NCI-H146 (cell line): ENCODE measurements at places on chromosomes 5 and 9.

GRCh38 chr5:17087035-17087434, 130.4 kb upstream of the BASP1 start:
- no peak for DNase-seq

GRCh38 chr5:96207420-96207819, 225.6 kb downstream of the PCSK1 start:
- DNase-seq, result no peak

- DNase-seq, result peak; percentile 35
Measured at GRCh38 chr5:58462623-58463230, 2.8 kb upstream of the PLK2 start.

GRCh38 chr9:124220946-124221451, 36.8 kb upstream of the NEK6 start:
- peak; percentile 2 for DNase-seq

GRCh38 chr5:1345876-1346626, 1.2 kb upstream of the CLPTM1L start:
- no peak for DNase-seq

GRCh38 chr9:137881591-137882505, 4.3 kb downstream of the CACNA1B start:
- DNase-seq, result no peak

DNA sequence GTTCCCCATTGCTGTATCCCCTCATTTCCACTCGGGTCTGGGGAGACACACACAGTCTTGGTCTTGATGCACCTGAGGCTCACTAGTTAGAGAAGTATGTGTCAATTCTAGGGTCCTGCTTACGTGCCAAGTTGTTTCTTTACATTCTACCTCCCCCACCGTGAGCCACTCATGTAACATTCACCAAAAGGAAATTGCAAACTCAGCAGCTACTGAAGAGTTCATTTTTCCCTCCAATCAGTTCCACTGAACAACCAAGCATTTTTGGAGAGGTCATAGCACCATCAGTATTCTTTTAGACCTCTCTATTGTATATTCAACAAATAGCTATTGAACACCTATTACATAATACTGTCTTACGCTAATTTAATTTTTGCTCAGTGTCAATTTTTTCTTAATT, 281.1 kb downstream of the SH3GL2 start:
- DNase-seq, result no peak

- DNase-seq, result no peak
Measured at GRCh38 chr9:127283917-127284497, 19.4 kb downstream of the GARNL3 start.

DNA sequence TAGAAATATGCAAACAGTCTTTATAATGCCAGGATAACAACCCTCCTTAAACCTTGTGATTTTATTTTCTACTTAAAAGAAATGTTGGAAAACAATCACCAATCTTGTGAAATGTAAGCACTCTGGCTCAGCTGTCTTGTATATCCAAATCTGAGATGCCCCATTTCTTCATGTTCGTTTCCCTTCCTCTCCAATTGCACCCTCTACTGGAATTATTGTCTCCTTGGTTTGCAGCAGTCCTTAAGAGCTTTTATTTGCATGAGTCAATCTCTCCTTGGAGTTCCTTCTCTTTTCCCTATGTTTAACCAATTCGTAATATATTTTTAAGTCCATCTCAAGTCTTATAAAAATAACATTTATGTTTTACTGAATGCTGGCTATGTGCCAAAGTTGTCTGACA, 362.0 kb upstream of the CDH10 start:
- DNase-seq, result peak; percentile 8

DNA sequence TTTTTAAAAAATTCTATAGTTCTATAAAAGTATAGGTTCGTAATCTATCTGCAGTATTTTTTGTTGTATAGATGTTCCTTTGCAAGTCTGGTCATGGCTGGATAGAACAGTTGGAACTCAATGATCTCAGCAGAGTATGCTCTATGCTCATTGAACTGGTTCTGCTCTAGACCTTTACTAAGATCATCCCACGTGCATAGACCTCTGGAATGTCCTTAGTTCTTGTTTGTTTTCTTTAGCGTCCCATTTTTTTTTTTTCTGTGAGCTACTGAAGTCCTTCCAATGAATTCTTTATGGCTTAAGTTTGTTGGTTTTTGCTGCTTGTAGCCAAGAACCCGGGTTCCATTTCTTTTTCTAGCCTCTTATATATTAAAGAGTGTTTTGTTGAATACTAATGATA, 3.5 kb downstream of the TMEM38B start:
- DNase-seq, result no peak

- DNase-seq, result no peak
Measured at GRCh38 chr9:87585123-87585855, 87.6 kb downstream of the DAPK1 start.

DNA sequence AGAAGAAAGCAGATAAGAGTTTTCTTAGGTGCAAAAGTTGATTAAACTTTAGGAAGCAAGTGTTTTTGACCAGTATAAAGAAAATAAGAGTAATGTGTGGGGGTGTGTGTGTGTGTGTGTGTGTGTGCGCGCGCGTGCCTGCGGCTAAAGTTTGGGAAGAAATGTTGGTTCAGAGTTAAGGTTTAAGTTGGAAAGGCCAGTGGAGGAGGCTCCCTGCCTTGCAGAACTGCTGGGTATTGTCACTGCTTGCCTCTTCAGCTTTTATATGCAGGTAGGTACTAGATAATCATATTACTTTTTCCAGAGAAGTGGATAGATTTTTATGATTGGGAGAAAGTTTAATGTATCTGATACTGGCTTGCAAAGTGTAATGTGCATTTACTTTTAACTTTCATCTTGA, 2.0 kb downstream of the PIK3R1 start:
- DNase-seq, result no peak

- DNase-seq, result no peak
Measured at GRCh38 chr5:148834689-148835088, 8.3 kb downstream of the ADRB2 start.

GRCh38 chr9:107827884-107828283, 338.3 kb upstream of the KLF4 start:
- DNase-seq, result no peak

GRCh38 chr5:5738797-5739489, 316.5 kb downstream of the ICE1 start:
- DNase-seq, result no peak

DNA sequence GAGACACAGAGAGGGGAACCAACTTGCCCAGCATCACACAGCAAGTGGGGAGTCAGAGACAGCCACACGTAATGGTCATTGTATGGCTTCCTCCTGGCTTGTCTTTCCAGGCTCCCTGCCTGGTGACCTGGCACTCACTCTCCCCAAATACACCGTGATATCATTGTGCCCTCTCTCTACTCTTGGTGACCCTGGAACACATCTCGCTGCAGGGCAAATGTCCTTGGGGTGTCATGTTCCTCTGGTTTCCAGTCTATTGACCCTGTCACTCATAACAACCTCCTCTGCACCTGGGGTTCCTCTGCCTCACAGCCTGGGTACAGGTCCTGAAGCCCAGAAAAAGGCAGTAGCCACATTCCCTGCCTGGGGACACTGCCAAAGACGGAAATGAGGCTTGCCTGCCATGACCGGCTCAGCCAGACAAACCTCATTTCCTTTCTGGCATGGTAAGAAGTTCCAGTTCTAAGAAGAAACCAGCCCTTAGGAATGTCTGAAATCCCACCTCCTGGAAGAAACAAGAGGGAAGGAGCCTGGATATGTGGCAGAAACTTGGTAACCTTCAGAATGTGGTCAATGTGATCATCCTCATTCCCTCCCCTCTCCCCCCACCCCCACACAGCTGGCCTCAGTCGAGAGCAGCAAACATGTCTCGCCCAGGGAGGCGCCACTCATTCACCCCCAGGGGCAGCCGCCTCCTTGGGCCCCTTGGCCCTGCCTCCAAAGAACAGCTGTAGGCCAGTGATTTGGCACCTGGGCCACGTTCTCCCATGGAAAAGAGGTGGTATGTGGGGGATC, 30.6 kb upstream of the SMU1 start:
- no peak for DNase-seq

GRCh38 chr5:153696256-153696655, 205.8 kb downstream of the GRIA1 start:
- no peak for DNase-seq

DNA sequence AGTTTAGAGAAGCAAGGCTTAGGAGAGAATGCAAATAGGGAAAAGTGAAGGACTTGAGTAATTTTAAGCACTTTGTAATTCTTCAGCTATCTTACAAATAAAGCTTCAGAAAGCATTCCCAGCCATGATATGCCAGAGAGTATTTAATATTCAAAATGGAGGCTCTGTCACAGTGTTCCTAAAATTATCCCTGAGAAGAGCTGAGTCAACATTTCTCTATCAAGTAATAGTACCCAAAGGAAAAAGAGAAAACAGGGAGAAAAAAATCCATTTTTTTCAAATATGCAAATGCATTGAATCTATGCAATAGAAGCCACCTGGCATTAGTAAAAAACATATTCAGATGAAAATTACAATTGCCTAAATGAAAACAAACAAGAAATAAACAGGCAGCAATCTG, 392.6 kb upstream of the FAM174A start:
- no peak for DNase-seq

- DNase-seq, result no peak
Measured at GRCh38 chr9:23830476-23830805, 4.4 kb upstream of the ELAVL2 start.

- DNase-seq, result no peak
Measured at GRCh38 chr5:168800701-168801100, 221.5 kb upstream of the PANK3 start.

DNA sequence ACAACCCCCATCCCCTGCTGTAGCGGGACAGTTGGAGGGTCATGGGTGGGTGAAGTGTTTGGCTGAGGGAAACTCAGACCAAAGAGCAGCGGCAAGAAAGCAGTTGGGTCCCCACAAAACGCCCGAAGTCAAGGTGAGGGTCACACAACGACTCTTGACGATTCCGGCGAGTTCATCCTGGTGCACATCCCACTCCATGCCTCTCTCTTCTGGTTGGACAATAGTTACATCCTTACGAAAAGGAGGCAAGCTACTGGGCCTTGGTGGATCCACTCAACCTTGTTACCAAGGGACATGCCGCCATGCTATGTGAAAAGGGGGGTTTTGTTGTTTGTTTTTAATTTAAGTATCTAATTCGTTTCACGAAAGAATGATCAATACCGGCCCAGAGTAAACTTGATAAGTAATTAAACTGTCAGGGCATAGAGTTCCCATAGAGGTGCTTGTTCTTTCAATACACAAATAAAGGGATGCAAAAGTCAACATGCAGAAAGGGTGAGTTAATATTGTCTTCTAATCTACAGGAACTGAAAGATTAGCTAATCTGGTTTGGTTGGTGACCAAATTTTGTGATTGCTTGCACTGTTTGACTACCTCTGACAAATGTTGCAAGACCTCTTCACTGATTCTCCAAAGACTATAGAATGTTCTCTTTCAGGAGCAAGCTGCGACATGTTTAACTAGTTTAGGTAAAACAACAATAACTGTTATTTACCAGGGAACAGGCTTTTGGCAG, 732 bp upstream of the SMIM15 start:
- peak; percentile 65 for DNase-seq

DNA sequence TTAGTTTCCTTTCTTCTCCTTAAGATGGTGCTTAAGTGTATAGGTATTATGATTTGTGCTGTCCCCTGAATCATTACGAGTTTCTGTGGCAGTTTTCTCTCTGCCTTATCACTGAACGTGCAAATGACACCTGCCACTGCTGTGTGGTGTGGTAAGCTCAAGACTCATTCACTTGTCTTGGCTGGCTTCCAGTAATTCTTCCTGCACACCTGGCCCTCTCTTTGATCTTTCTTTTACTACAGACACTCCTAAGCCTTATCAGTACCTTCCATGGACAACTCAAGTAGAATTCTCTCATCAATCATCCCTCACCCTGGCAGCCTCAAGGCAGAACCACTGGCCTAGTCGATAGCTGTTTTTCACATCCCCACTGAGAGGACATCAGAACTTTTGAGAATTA, 82.6 kb upstream of the ADAMTS19 start:
- DNase-seq, result no peak

DNA sequence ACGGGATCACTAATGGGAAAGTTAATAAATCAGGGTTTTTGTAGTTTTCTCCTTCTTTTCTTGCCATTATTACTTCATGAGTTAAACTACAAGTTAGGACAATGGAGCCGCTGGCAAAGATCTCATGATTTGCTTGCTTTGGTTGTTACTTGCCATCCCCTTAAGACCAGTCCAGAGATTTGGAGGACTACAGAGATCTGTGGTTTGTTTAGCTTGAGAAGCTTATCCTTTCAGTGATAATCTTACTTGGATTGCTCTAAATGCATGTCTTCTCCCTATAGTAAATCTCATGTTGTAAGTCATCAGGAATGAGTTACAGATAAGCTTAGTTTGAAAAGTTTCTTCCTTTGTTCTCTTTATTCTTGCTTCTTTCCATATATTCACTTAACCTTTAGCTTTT, 70.9 kb downstream of the TLE4 start:
- no peak for DNase-seq

GRCh38 chr9:131645078-131645776, 94.6 kb downstream of the RAPGEF1 start:
- DNase-seq, result peak; percentile 79

GRCh38 chr5:73032635-73033034, 76.8 kb downstream of the FCHO2 start:
- no peak for DNase-seq

GRCh38 chr5:173557123-173557903, 59.1 kb downstream of the BOD1 start:
- DNase-seq, result no peak

DNA sequence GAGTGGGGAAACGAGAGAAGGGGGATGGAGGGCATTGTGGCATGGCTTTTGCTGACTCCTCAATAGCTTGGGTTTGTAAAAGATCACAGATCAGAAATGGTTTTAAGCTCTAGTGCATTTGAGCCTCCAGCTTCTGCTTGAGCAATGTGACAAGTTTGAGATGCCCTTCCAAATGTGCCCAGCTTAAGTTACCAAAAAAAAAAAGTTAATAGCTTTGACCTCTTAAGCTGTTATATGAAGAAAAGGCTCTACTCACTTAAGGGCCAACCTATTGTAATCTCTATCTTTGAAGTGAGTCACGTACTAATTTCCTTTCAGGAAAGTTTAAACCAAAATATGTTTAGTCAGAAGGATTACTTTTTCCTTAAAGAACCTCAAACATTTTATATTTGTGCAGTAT, 428.8 kb upstream of the ACTBL2 start:
- DNase-seq, result no peak

- no peak for DNase-seq
Measured at GRCh38 chr5:1934801-1935429, 52.2 kb upstream of the IRX4 start.

DNA sequence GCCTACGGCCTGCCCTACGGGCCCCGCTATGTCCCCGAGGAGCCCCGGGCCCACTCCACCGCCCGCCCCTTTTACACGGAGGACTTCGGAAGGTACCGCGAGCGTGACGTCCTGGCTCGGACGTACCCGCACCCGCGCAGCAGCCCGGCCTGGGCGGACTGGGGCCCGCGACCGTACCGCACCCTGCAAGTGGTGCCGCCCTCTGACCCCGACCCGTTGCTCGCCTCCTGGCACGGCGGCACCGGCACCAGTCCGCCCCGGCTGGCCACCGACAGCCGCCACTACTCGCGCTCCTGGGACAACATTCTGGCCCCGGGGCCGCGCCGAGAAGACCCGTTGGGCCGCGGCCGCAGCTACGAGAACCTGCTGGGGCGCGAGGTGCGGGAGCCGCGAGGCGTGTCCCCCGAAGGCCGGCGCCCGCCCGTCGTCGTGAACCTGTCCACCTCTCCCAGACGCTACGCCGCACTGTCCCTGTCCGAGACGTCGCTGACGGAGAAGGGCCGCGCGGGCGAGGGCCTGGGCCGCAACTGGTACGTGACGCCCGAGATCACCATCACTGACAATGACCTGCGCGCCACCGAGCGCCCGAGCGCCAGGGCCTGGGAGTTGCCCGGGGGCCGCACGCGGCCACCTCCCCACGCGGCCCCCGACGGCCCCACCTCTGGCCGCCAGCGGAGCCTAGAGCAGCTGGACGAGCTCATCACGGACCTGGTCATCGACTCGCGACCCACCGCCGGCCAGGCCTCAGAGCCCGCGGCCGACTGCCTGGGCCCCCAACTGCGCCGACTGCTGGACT, 3.4 kb downstream of the AJM1 start:
- DNase-seq, result no peak
